Stimulated activated CD4-positive, alpha-beta T cell treated with anti-CD3 and anti-CD28 coated beads, Interleukin-2, amount 100 ng/mL, for 4 hours (primary cell): ENCODE measurements at places on chromosomes 5 and 9.

GRCh38 chr9:118455259-118455658 lies 751.1 kb downstream of the TLR4 start:
- DNase-seq, result no peak

- no peak for DNase-seq
Measured at GRCh38 chr5:54206580-54207229, 103.7 kb downstream of the ARL15 start.

DNA sequence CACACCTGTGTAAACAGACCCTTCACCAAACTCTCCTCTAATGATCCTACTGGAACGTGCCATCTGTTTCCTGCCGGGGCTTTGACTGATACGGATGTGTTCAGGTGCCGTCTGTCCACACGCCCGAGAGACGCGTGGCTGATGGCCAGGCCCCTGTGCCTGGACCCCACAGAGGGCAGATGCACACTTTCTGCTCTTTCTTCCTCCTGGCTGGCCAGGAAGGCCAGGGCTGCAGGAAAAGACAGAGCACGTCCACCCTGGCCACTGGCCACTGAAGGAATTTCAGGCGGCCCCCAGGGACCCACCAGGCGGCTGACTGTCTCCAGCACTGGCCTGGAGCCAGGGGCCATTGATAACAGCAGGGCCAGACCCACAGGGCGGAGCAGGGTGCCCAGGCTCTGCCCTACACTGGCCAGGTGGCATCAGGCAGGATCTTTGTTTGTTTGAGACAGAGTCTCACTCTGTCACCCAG lies 3.6 kb upstream of the ENG start:
- no peak for DNase-seq

GRCh38 chr5:126414874-126415502 lies 8.2 kb upstream of the GRAMD2B start:
- DNase-seq, result no peak

DNA sequence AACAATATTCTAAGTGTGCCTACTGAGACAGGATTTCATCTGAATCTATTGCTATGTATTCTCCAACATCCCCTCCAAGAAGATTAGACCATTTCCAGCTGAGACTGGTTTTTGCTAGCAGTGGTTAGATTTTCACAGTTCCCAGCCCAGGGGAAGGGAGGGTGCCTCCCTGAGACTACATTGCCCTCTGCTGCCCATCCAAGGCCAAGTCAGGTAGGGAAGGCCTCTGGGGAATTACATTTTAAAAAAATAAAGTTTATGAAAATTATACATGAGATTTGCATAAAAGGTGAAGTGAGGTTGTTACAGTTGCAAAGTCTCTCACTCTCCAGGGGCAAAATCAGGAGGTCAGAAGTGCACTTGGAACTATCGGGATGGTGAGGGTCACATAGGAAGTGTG lies 28.0 kb upstream of the SYK start:
- DNase-seq, result no peak

DNA sequence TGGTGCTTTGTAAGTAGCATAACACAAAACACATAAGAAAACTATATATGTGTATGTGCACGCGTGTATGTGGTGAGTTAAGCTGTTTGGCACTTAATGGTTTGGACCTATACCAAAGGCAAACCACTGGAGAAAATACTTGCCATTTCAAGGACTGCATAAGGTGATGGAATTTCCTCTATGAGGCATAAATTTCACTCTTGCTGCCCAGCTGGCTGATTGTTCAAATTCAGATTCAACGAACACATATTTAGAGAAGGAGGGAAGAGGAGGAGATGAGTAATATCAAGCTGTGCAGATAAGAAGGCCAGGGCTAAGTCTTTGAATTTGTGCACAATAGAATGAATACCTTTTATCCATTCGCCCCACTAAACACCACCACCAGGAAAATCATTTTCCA lies 470.6 kb upstream of the MPDZ start:
- no peak for DNase-seq

DNA sequence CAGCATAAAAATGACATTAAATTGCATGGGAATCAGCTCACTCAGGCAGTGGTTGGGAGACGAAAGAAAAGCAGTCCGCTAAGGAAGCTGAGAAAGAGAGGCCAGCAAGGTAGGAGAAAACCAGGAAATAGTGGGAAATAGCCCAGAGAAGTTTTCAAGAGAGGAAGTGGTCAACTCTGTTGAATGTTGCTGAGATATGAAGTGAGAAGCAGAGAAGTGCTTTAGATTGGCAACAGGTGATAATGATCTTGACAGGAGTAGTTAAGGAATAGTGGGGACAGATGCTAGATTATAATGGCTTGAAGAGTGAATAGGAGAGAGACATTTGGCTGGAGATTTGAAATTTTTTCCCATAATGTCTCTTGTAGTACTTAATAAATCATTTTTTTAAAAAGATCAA lies 30.8 kb downstream of the CNTRL start:
- no peak for DNase-seq

- DNase-seq, result no peak
Measured at GRCh38 chr5:14807471-14807870, 64.1 kb downstream of the ANKH start.

DNA sequence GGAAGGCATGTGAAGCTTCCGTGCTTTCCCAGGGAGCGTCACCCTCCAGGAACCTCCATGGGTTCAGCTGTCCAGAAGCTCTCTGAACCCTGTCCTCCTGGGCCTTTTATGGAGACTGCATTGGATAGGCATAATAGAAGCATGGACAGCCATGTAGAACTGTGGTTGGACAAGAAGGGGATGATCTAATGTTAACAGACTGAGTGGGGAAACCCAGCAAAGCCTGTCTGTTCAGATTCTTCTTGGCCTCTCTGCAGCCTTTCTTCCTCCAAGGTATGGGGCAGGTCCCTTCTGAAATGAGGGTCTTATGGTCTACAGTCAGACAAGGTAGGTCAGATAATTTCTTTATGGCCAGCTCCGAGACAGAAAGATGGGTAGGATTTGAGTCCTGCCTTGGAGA lies 59.1 kb upstream of the CTNNA1 start:
- DNase-seq, result no peak

DNA sequence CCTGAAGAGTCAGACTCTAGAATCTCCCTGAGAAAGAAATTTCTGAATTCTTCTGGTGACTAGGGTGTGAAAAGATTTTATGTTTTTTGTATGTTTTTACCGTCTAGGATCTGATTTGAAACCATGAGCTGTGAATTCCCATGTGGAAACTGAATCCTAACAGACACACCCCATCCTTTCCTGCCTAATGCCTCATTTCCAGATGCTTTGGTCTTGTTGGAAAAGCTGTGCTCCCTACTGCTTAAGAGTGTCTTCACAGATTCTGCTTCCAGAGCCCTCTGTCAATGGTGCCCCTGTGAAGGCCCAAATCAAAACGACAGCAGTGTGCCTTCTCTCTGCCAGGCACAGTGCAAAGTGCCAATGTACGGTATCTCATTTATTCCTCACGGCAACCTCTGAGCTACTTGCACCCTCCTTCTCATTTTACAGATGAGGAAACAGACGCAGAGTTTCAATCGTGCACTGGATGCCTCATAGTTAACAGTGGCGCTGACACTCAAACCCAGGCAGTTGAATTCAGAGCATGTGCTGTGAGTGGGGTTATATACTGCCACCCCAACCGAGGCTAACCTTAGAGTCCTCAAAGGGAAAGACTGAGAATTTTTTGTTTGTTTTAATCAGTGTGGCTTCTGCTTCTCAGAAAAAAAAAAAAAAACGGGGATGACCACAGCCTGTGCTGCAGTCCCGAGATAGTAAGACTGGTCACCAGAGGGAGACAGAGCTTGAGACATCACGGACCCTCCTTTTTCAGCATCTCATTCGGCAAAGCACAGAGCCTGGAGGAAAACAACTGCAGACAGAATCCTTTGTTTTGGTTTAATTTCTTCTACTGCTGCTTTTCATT lies 188.4 kb downstream of the SNCAIP start:
- no peak for DNase-seq

DNA sequence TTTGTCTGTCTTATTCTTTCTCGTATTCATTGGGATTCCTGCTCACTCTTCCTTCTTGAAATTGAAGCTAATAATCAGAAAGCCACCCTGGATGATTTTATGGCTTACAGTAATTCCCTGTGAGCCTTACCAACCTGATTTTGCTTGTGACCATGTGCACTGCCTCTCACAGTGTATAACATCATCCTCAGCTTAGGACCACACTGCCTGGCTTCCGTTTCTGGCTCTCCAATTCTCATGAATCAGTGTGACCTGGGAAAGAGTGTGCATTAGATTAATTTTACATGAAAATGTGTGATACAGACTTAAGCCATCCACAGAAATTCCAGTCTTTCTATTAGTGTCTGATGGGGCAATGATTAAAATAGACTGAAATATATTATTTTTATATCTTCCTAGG lies 126.8 kb upstream of the DMRT1 start:
- no peak for DNase-seq

DNA sequence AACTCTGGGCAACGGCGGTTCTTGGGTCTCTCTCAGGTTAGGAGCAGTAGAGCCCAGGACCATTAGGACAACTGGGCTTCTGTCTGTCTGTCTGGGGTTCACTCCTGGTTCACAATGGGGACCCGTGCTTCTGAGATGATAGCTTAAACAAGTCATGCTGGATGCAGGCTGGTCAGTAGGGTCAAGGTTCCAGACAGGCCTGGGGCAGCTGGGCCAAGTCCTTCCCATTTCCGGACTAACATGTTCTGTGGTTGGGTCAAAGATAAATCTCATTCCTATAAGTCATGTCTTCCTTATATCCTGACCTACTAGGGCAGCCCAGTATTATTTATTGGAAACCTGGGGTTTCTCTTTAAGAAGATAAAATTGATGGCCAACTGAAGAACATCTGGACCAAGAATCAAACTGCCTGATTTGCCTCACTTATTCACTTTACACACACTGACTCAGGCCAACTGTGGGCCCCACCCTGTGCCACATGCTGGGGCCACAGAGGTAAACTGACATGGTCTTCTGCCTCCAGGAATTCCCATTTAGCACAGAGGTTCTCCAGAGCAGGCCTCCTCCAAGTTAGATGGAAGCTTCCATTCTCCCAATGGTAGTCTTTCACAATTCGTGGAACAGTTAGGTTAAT lies 8.3 kb downstream of the HDHD3 start:
- DNase-seq, result no peak

GRCh38 chr5:130541617-130542221 lies 623.3 kb downstream of the HINT1 start:
- no peak for DNase-seq

- no peak for DNase-seq
Measured at GRCh38 chr5:163407034-163407655, 30.2 kb upstream of the CCNG1 start.

DNA sequence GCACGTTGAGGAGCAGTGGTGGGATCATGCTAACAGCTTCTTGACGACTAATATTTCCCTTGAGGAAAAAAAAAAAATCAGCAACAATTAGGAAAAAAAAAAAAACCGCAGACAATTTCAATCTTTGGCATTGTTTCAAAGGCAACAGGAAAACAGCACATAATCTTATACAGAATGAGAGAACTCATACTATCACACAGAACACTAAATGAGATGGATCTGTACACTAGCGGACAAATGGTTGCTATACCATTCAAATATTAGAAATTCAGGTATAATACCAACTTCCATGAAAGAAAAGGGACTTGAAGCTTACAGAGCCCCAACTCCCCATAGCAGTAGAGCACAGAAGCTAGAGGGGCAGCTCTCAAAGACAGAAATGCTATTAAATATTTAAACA lies 9.6 kb downstream of the NSUN2 start:
- DNase-seq, result no peak

DNA sequence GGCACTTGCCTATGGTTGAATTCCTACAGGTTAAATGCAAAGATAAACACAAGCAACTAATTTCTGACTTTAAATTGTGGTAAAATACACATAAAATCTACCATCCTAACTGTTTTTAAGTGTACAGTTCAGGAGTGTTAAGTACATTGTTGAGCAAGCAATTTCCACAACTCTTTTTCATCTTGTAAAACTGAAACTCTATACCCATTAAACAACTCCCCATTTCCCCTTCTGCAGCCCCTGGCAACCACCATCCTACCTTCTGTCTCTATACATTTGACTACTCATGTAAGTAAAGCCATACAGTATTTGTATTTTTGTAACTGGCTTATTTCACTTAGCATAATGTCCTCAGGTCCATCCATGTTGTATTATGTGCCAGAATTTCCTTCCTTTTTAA lies 38.5 kb upstream of the STX17 start:
- DNase-seq, result no peak

DNA sequence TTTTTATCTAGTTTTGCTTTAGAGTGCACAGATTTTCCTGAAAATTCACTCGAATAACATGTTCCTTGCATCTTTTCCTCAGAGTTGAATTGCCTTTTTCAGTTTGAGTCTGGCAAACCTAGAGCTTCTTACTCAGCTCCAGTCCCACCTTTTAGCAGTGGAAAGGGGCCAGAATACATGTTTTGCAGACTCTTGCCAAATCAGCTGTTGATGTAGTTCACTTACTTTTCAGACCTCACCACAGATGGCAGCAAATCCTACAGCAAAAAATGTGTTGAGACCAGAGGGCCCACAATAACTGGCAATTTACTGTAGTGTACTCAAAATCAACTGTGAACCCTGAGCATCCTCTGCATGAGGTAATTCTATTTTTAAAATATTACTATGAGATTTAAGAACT lies 545.2 kb upstream of the ACO1 start:
- no peak for DNase-seq

DNA sequence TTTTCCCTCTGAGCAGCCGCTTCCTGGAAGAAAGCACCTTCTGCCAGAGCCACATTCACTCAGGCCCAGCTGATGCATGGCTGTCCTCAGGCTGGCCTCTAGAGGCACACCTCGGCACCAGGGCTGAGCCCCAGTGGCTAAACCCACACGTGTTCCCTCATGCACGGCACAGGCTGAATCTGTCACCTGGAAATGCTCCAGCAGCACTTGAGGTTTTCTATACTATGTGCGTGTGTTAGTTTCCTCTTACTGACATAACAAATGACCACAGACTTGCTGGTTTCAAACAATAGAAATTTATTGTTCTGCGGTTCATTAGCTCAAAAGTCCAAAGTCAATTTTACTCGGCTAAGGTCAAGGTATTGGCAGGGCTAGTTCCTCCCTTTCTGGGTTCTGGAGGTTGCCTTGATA lies 141.4 kb downstream of the LRRC70 start:
- no peak for DNase-seq

- DNase-seq, result no peak
Measured at GRCh38 chr5:98424681-98425450, 348.6 kb upstream of the RGMB start.

GRCh38 chr5:138339464-138339863 lies 1.4 kb downstream of the FAM53C start:
- no peak for DNase-seq

GRCh38 chr9:112620388-112620787 lies 97.5 kb downstream of the INIP start:
- DNase-seq, result no peak

- no peak for DNase-seq
Measured at GRCh38 chr5:14041528-14042192, 97.2 kb upstream of the DNAH5 start.

DNA sequence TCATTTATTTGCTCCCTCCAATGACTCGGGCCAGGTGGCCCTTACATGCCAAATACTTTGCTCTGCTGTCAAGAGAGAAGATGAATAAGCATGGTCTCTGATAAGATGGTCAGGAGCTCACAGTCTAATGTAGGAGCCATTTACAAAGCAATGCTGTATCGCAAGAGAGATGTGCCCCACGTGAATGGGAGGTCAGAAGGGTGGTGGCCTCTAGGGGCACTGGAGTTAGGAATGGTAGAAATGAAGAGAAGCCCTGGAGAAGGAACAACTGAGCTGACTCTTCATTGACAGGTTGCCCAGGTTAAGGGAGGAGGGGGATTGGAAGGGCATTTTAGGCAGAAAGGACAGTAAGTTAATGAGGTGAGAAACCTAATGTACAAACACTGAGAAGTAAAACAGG lies 286.5 kb downstream of the KCTD16 start:
- DNase-seq, result no peak

- no peak for DNase-seq
Measured at GRCh38 chr5:93006915-93007314, 574.1 kb downstream of the NR2F1-AS1 start.
